ENCODE measurements at places on chromosomes 1 and 21.
A peak's percentile ranks its signal among the peaks of the same experiment; 100 is the strongest.

DNA sequence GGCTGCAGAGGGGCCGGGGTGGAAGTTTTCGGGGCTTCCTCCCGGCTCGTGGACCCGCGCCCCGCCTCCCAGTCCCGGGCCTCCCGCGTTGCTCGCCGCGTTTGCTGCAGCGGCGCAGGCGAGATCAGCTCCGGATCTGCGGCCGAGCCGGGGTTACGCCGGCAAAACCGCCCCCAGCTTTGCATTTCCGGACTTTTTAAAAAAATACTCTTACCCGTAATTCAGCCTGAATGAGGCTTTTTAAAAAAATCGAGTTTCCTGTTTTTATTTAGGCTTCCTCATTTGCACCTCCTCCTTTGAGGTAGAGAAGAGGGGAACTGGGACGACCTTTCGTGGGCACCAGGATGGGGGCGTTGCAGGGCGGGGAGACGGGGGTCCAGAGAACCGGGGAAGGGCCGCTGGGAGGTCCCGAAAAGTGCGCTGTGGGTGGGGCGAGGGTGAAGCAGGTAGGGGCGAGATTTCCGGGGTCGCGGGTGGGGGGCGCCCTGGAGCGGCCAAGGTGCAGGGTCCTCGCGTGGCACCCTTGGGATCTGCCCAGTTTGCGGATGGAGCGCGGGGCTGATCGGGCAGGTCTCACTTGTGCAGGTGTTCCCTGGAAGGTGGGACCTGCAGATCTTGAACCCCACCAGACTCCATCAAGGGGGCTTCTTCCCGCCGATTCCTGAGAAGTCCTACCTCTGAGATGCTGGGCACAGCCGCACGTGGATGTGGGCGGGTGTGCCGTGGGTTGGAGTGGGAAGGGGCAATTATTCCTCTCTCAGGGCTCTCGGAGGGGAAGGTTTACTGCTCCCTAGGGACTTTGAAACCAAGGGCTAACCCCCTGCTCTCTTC, 1.1 kb downstream of the PIK3CD start:
- DNase-seq, result peak; percentile 46

- peak; percentile 35 for DNase-seq
These were observed 40.8 kb upstream of the PPP2R5A start for GRCh38 chr1:212244441-212244840.

DNA sequence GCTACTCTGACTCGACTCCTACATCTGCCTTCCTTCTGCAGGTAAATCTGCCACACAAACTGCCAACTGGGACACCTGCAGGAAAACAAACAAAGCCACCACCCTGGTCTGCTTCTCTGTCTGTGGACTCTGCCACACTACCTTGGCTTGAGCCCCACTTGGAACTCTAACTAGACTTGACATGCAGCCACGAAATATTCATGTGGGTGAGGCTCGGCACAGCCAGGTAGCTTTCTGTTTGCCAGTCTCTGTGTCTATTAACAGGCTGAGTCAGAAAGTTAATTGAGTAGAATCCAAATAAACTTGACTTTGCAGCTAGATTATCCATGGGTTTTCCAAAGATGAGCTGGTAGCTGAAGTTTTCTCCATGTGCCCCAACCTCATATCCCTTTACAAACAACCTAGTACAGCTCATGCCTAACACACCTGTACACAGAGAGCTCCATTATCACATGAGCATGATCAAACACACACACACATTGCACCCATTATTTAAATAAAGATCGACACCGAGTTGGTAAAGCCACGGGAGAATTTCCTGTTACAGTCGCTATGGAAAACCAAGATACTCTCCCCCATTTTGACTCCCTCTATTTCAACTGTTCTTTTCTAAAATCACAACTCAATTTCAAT, 808 bp downstream of the C1orf116 start:
- peak; percentile 56 for DNase-seq

GRCh38 chr1:230112131-230112701, 45.2 kb downstream of the GALNT2 start:
- no peak for DNase-seq

DNA sequence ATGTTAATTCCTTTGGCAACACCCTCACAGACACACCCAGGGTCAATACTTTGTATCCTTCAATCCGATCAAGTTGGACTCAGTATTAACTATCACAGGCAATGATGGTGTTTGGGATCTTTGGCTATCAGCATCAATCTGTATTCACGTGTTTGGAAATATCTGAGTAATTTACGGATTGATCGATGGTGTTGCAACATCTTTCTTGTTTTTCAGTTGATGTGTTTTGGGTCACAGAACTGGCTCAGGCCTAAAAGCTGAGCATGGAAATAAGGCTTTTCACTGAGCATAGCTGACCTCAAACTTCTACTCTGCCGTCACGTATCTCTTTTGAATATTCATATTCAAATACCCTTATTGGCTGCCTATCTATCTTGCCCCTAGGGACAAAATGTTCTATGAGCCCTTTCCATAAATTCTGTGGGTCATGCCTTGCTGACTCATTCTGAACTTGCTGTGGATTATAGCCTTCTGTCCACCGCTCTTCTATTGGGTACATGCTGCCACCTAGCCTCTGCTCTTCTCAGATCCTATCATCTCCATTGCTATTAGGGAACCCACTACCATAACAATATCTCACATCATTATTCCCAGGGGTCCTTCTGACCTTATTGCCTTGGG, 156.0 kb downstream of the PDE4B start:
- DNase-seq, result no peak

- DNase-seq, result no peak
These were observed 488.0 kb upstream of the B3GALT2 start for GRCh38 chr1:193674292-193674944.

GRCh38 chr1:107843989-107844388, 121.0 kb downstream of the VAV3 start:
- no peak for DNase-seq

DNA sequence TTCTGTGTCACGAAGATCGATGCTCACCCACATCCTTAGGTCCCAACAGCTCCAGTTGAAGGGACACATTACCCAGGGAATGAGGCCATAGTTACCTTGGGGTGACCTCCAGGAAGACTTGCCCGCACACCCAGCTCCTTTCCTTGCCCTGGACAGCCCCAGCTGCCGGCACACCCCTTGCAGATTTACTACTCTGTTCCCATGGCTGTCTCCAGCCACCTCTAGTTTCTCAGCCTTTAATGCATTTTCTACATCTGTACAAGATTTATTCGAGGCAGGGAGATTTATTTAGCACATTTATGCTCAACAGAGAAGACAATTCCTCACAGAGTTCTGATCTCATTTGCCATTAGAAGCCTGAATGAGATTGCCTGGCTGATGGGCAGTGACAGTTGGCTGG, 36.7 kb downstream of the SYT2 start:
- DNase-seq, result no peak
